ENCODE measurements at places on chromosomes 1 and 21.

GRCh38 chr1:176885751-176886150 is 278.8 kb downstream of the ASTN1 start:
- DNase-seq = no peak

GRCh38 chr1:38803647-38804046 is 55.9 kb downstream of the RRAGC start:
- no peak for DNase-seq

GRCh38 chr21:46078322-46078977 is 19.5 kb upstream of the COL6A2 start:
- DNase-seq = no peak

- no peak for DNase-seq
Observed at GRCh38 chr21:25103500-25104207, 503.6 kb downstream of the MRPL39 start.

- DNase-seq = no peak
Observed at GRCh38 chr1:30641572-30642353, 81.6 kb downstream of the MATN1 start.

All from NCI-H2081 (cell line).